Activated T-cell treated with anti-CD3 and anti-CD28 coated beads, Interleukin-2, amount 50 U/mL, for 24 hours (primary cell): ENCODE measurements at places on chromosomes 11 and 22.
A peak's percentile ranks its signal among the peaks of the same experiment; 100 is the strongest.

DNA sequence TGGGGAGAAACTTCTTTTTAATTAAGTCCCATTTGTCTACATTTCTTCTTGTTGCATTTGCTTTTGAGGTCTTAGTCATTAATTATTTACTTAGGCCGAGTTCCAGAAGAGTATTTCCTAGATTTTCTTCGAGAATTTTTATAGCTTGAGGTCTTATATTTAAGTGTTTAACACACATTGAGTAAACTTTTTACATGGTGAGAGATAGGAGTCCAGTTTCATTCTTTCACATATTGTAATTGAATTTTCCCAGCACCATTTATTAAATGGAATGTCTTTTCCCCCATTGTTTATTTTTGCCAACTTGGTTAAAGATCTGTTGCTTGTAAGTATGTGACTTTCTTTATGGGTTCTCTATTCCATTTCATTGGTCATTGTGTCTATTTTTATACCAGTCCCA, 1344.0 kb upstream of the RAG2 start:
- no peak overlapping the region for H3K27ac ChIP-seq
- H3K4me3 ChIP-seq, result no peak overlapping the region
- H3K4me1 ChIP-seq, result no peaks in the 10 kb centered on the region
- no peaks in the 10 kb centered on the region for H3K36me3 ChIP-seq
- no peak for DNase-seq
- H3K27me3 ChIP-seq, result no peaks in the 10 kb centered on the region

DNA sequence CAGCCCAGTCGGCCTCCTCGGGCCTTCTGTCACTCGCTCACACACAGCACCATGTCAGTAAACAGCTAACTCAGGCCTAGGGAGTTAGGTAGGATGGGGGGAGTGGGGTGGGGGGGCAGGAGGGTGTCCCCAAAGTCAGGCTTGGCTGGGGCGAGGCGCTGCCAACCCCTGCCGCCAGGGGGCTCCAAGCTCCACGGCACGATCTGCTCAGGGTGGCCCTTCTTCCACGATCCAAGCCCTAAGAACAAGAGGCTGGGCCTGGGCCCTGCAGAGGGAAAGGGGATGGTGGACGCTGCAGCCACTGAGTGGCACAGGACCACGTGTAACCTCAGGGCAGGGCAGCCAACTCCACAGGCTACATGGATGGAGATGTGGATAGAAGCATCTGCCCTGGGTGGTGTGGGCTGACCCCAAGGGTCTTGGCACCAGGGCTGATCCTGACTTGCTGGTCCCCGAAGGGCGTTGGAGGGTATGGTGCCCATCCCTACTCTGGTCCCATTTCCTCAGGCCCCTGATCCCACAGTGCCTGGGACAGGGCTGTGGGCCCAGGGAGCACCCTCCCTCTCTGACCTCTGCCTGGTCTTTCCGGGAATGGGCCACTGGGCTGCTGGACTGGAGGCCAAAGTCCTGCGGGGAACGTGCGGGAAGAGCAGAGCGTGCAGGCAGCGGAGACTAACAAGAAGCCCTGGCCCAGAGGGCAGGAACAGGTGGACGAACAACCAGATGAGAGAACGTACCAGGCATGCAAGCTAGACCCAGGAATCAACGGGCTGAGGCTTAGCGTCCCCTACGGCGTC, 29.1 kb upstream of the TXNRD2 start:
- peaks cover 33% of the 10 kb centered on the region for H3K36me3 ChIP-seq
- H3K4me1 ChIP-seq, result peaks cover 15% of the 10 kb centered on the region

DNA sequence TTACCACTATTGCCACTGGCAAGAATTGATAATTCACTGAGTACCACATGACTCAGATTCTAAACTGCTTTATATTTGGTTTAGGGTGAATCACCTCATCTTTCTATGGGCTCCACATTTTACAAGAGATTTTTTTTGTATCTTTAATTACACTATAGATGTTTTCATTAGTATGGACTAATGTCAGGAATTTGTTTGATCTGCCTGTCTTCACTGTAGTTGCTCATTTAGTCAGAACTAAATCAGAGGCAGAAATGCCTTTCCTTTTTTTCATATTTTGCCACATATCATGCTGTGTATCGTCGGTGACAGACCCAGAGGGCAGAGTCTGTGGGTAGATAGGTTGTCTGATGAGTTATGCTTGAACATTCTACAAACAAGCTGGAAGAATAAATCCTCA, 524.1 kb downstream of the METTL15 start:
- no peaks in the 10 kb centered on the region for H3K4me1 ChIP-seq
- H3K4me3 ChIP-seq, result no peak overlapping the region

DNA sequence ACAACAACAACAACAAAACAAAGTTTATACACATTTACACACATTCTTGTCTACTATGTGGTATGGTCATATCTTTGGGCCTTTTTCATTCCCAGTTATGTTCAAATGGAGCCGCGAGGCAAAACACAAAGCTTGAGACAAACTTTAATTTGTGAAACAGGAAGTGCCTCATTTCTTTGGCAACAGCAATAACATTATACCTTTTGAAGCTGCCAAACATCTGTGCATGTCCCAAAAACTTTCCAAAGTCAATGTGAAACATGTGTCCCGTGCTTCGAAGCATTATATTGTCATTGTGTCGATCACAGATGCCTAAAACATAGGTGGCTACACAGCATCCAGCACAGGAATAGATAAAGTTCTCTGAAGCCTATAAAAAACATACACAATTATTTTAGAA, 25.0 kb upstream of the RPS13 start:
- no peak overlapping the region for H3K27ac ChIP-seq
- H3K36me3 ChIP-seq, result peaks cover 69% of the 10 kb centered on the region
- no peak overlapping the region for H3K4me3 ChIP-seq
- no peaks in the 10 kb centered on the region for H3K27me3 ChIP-seq
- no peak for DNase-seq

- no peaks in the 10 kb centered on the region for H3K36me3 ChIP-seq
- H3K4me3 ChIP-seq, result no peak overlapping the region
- no peak for DNase-seq
- H3K27ac ChIP-seq, result no peak overlapping the region
- H3K27me3 ChIP-seq, result no peaks in the 10 kb centered on the region
- H3K4me1 ChIP-seq, result peaks cover 14% of the 10 kb centered on the region
Observed at GRCh38 chr11:118859973-118860372, 23.7 kb upstream of the CXCR5 start.

GRCh38 chr11:79253280-79253679, 187.6 kb downstream of the TENM4 start:
- no peaks in the 10 kb centered on the region for H3K4me1 ChIP-seq
- no peaks in the 10 kb centered on the region for H3K36me3 ChIP-seq
- no peak overlapping the region for H3K27ac ChIP-seq

- H3K36me3 ChIP-seq, result no peaks in the 10 kb centered on the region
- H3K27me3 ChIP-seq, result no peaks in the 10 kb centered on the region
- H3K4me3 ChIP-seq, result no peak overlapping the region
- H3K4me1 ChIP-seq, result no peaks in the 10 kb centered on the region
Observed at GRCh38 chr11:133175103-133175502, 357.2 kb downstream of the OPCML start.

DNA sequence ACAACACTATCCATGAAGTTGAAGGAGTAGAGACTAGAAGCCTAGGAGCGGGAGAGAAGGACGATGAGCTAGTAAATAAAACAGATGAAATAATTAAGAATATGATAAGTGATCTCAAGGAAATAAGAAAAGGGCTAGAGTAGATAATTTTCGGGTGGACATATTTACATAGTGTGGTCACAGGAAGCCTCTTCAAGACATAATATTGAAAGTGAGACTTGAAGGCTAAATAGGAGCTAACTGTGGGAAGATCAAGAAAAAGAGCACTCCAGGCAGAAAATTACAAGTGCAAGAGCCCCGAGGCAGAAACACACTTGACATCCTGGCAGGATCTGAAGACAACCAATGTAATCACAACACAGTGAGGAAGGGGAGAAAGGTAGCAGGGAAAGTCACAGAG, 11.9 kb upstream of the PPFIBP2 start:
- H3K4me1 ChIP-seq, result no peaks in the 10 kb centered on the region
- H3K27ac ChIP-seq, result no peak overlapping the region
- no peak overlapping the region for H3K4me3 ChIP-seq
- H3K36me3 ChIP-seq, result no peaks in the 10 kb centered on the region
- no peak for DNase-seq

DNA sequence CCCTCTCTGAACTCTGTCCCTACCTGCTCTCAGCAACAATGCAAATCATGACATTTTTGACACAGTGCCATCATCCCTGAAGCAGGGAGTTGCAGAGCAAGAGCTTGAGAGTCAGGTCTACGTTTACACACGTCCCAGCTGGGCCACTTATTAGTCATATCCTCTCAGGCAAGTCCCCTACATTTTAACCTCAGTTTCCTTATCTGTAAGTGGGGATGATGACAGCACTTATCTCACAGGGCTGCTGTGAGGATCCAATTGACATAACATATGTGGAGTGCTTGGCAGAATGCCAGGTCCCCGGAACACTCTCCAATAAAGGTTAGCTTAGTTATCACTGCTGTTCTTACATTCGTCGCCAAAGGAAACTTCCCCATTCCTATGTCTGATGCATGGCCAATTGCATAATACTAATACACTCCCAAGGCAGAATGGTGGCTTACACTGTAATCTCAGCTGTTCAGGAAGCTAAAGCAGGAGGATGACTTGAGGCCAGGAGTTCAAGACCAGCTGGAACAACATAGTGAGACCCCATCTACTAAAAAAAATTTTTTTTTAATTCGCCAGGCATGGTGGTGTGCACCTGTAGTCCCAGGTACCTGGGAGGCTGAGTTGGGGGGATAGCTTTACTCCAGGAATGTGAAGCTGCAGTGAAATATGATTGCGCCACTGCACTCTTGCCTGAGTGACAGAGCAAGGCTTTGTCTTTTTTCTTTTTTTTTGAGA, 16.6 kb downstream of the ASCC2 start:
- H3K4me1 ChIP-seq, result peaks cover 14% of the 10 kb centered on the region
- H3K4me3 ChIP-seq, result no peak overlapping the region
- DNase-seq, result no peak
- peaks cover 85% of the 10 kb centered on the region for H3K36me3 ChIP-seq
- H3K27ac ChIP-seq, result peak overlapping the region; percentile 83
- H3K27me3 ChIP-seq, result no peaks in the 10 kb centered on the region

GRCh38 chr11:101363706-101364275, 220.0 kb downstream of the TRPC6 start:
- no peaks in the 10 kb centered on the region for H3K27me3 ChIP-seq
- H3K4me1 ChIP-seq, result no peaks in the 10 kb centered on the region
- H3K4me3 ChIP-seq, result no peak overlapping the region
- no peaks in the 10 kb centered on the region for H3K36me3 ChIP-seq

GRCh38 chr11:39810358-39810757, 1649.1 kb downstream of the LRRC4C start:
- no peak overlapping the region for H3K27ac ChIP-seq
- no peaks in the 10 kb centered on the region for H3K27me3 ChIP-seq
- H3K36me3 ChIP-seq, result no peaks in the 10 kb centered on the region
- H3K4me3 ChIP-seq, result no peak overlapping the region
- H3K4me1 ChIP-seq, result no peaks in the 10 kb centered on the region
- DNase-seq, result no peak

DNA sequence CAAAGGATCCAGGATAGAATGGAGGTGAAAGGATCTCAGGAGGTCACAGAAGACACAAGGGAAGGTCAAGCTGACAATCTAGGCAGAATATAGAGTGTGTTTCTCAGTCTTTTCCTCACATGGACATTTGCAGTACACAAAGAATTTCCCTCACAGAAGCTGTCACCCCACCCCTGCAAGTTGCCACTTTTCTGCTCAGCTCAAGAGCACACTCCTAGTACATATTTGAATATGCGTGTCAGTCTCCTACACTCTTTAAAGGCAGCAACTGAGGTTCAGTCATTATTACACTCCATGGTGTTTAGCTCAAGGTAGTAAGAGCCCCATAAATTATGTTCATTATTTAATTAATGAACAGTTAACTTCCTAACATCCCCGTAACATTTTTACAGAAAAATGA, 59.1 kb downstream of the ETS1 start:
- DNase-seq, result no peak
- no peaks in the 10 kb centered on the region for H3K36me3 ChIP-seq
- peak overlapping the region; percentile 97 for H3K27ac ChIP-seq
- no peaks in the 10 kb centered on the region for H3K27me3 ChIP-seq

DNA sequence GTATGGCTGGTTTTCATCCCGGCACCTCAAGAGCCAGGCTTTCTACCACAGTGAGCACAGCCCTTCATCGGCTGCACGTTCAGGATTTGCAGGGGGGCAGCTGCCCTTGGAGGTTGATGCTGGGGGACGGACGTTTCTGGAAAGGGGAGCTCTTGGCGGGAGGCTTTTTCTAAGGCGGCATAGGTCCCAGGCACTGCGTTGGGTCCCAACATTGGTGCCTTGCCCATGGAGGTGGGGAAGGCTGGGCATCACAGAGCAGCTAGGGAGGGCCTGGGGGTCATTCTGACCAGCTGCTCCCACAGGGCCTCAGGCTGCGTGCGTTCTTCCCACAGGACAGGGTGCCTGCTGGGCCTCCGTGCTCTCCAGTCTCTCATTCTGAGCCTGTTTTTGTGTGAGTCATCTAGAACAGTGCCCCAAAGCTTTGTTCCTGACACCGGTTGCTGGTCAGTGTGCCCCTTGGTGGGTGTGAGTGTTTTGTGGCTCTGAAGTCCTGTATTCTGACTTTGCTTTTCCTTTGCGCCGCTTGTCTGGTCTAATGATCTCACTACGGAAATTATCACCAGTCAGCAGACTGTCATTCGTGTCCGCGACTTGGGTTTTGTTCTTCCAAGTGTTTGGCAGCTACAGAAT, 275.9 kb downstream of the TBC1D22A start:
- no peaks in the 10 kb centered on the region for H3K27me3 ChIP-seq
- H3K36me3 ChIP-seq, result peaks cover 42% of the 10 kb centered on the region
- H3K4me1 ChIP-seq, result peaks cover 20% of the 10 kb centered on the region
- no peak overlapping the region for H3K27ac ChIP-seq
- DNase-seq, result no peak

DNA sequence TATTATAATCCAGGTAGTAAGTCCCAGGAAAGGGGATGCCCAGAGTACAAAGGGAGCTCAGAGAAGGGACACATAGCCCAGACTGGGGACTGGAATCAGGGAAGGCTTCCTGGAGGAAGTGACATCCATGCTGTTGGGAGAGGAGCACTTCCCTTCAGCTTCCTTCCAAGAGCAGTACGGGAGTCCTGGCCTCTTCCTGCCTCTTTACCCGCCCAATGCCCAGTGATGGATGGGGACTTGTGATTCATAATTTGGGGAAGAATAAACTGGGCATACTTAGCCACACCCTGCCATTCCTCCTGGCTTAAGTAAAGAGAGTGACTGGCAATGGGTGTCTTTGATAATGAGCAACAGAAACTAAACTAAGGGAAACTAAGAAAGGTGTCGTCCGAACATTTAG, 11.5 kb downstream of the C11orf91 start:
- no peak for DNase-seq
- no peaks in the 10 kb centered on the region for H3K36me3 ChIP-seq
- peaks cover 25% of the 10 kb centered on the region for H3K27me3 ChIP-seq
- H3K4me1 ChIP-seq, result peaks cover 22% of the 10 kb centered on the region
- H3K27ac ChIP-seq, result no peak overlapping the region

DNA sequence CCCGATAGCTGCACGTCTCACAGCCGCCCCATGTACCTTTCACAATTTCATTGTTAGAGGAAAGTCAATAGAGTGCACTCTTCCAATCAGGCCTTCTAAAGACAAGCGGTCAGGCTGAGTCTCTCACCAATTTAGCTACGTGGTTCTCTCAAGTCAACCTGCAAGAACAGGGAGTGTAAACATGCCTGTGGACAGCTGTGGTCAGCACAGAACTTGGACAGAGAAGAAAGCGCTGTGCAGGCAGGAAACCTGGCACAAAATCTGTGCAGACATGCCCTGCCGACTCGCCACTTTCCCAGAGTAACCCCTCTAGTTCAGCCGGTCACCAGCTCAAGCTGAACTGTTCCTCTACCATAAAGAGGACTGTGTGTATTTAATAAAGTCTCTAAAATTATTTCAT, 39.5 kb downstream of the CHKA start:
- H3K27ac ChIP-seq, result no peak overlapping the region
- peaks cover 5% of the 10 kb centered on the region for H3K36me3 ChIP-seq
- no peak for DNase-seq
- H3K4me1 ChIP-seq, result no peaks in the 10 kb centered on the region
- H3K4me3 ChIP-seq, result no peak overlapping the region
